HS-27A (cell line): ENCODE measurements at places on chromosomes 3 and 15.

GRCh38 chr3:136196064-136196400, at the start of gene MSL2:
TSS of gene MSL2 (minus strand) at chr3:136196335. CDS start at chr3:136195113, 1,222 bp downstream.
- DNase-seq, result no peak

DNA sequence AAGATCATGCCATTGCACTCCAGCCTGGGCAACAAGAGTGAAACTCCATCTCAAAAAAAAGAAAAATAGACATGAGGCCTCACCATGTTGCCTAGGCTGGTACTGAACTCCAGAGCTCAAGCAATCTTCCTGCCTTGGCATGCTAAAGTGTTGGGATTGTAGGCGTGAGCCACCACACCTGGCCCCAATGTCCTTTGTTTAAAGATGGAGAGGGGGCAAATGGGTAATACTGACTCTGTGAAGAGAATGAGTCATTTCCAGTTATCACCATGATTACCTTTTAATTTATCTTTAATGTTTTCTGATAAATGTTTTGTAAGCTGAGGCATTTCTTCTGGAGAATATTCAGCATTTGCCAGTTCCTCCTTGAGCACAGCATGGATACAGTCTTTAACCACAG, 2.2 kb downstream of the DYNLT2B start:
- no peak for DNase-seq

DNA sequence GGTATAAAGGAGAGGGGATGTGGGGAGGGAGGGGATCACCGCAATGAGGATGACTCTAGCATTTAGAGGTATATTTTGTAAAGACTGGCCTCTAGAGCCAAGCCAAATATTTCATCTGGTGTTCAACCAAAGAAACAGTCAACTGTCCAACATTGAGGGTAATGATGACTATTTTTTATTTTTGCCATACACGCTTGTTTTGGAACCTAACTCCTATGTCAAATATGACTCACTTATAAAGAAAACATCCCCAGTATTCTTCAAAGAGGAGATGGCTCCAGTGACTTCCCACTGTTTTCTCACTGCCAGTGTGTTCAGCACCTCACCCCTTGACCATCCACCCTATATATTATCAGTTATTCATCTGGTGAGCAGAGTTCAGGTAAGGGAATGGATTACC, 77.3 kb downstream of the WNT5A start:
- DNase-seq, result no peak

GRCh38 chr3:58383904-58384303, 49.7 kb downstream of the PDHB start:
- DNase-seq, result peak; percentile 96

DNA sequence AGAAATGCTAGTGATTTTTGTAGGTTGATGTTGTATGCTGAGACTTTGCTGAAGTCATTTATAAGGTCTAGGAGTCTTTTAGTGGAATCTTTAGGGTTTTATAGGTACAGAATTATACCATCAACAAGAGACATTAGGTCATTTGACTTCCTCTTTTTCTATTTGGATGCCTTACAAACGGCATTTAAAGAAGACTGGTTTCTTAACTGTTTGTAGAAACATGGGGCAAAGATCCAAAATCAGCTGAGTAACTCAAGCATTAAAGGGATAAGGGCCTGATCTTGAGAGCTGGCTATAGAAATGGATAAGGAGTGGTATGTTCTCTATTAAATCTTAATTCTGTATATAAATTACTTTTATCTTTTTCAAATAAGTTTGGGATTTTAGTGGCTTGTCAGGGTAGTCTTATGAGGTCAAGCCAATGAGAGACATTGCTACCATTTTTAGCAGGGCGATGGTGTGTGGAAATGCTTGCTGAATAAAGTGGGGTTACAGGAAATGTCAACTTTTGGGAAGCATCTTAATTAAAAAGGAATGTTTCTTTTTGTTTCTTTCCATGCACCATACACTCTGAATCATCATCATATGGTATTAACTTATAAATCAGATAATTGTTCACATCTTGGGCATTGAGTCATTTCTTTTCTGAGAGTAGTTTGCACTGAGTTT, 197.7 kb upstream of the GBE1 start:
- no peak for DNase-seq

GRCh38 chr3:170469151-170470062, 50.7 kb downstream of the CLDN11 start:
- DNase-seq, result no peak

- no peak for DNase-seq
These were observed 7.2 kb downstream of the GLDN start for GRCh38 chr15:51348688-51349087.

- DNase-seq, result no peak
These were observed 609.1 kb upstream of the BCHE start for GRCh38 chr3:166446291-166446690.

- no peak for DNase-seq
These were observed 50.5 kb downstream of the HRH1 start for GRCh38 chr3:11204697-11205348.

GRCh38 chr3:110624576-110624975, 447.0 kb upstream of the NECTIN3 start:
- no peak for DNase-seq

DNA sequence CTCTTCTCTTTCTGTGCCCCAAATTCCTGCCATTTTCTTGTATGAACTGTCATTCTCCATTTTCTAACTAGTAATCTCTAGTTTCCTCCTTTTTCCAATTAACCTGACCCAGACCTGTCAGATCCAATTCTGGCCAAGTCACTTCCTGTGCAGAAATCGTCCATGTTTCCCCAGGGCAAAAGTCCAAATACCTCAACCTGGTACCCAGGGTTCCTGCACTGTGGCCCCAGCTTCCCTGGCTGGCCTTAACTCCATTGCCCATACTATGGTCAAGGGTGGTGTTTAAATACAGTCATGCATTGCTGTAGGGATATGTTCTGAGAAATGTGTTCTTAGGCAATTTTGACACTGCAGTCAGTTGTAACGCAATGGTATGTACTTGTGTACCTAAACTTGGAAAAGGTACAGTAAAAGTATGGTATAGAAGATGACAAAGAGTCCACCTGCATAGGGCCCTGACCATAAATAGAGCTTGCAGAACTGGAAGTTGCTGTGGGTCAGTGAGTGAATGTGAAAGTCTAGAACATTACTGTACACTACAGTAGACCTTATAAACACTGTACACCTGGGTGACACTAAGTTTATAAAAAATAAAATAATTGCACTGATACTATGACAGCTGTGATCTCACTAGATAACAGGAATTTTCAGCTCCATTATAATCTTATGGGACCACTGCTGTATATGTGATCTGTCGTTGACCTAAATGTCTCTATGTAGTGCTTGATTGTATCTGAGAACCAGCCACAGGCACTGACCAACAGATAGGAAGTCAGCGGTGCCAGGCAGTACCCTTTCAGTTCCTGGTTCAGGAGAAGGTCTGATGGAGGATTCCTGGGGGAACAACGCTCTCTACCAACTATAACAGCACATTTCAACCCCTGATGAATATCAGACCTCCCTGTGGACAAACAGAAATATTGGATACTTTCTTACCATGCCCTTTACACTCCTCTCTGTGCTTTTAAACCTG, 336.1 kb upstream of the PROK2 start:
- no peak for DNase-seq

DNA sequence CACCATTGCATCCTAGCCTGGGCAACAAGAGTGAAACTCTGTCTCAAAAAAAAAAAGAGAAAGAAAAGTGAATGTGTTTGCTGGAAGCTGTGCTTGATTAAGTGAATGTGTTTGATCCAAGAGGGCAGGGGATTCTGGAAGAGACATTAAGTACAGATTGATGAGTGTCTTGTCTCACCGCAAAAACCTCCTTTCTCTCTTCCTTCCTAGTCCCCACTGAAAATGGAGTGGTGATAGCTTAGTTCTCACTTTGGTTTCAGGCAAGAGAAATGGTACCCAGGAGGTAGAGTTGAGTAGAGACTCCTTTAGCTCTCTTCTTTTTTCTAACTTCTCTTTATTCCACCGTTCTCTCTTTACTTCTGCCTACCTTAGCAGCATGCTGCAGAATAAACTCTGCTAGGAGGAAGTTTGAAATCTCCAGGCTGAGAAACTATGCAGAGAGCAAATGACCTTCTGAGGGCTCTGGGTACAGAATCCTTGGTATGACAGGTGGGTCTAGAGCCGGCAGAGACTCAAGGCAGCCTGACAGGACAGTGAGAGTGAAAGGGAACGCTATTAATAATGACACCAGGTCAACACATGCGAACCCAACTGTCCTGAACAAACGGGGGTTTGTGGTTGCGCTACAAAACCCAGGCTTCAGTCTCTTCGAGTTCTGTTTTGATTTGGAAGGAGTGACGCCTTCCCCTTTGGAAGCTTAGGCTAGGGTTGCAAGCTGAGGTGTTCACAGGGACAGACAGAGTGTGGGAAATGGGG, 74.9 kb downstream of the SMAD3 start:
- DNase-seq, result no peak

GRCh38 chr3:159974-160373, 36.6 kb upstream of the CHL1 start:
- no peak for DNase-seq

DNA sequence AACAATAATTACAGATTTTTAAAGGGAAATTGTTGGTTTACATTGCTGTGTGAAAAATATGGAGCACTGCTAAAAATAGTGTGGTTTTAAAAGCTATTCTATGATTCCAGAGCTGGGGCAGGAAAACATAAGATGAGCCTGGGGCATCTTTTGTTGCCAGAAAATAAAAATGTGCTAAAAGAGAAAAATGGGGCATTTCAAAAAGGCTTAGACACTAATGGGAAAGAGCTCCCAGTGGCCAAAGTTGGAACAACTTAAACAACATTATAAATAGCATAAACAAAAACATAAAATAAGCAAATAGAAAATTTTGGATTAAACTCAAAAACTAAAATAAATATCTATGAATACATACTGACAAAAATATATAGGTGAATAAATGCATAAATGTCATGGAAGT, 478.9 kb downstream of the NLGN1 start:
- DNase-seq, result no peak

- DNase-seq, result no peak
These were observed 150.9 kb upstream of the MCTP2 start for GRCh38 chr15:94080416-94080815.

DNA sequence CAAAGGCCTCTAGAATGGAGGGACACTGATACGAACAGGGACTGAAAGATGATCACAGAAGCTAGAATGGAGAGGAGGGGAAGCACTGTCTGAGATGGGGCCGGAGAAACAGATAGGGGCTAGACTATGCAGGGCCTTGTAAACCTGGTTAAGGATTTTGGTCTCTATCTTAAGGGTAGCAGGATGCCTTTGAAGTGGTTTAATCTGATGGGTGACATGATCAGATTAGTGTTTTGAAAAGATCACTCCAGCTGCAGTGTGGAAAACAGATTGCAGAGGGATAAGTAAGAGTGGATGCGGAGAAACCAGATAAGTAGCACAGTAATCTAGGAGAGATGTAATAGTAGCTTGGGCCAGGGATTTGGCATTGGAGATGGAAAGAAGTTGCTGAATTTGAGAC, 108.1 kb downstream of the RSRC1 start:
- DNase-seq, result no peak

DNA sequence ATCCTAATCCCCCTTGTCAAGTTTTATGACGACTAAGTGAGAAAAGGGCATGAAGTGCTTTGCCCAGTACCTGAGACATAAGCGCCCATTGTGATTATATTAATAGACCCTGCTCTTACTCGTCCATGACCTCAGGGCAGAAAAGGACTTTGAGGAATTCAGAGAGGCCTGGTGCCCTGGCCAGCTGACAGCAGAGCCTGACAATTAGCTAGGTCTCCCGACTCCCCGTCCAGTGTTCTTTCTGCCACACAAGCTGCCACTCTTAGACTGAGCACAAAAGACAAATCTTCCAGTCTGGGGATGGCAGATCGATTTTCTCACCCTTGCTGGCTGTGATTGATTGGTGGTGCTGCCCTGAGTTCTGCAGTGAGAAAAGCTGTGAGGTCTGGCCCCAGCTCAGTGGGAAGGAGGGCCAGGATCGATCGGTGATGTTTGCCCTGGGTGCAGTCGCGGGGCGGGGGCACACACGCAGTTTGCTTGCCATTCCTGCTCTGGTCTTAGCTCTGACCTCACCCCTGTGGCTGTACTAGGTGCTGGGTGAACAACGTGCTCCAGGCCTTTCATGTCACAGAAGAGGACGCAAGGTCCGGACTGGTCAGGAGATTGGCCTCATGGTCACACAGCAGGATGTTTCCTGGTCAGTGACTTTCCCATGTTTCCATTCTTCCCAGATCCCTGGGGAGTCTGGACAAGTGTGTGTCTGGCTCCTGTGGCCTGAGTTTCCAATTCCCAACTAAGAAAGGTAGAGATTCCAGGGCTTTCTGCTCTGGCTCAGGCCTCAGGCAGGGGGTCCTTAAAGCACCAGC, 67.4 kb upstream of the TLE3 start:
- no peak for DNase-seq

DNA sequence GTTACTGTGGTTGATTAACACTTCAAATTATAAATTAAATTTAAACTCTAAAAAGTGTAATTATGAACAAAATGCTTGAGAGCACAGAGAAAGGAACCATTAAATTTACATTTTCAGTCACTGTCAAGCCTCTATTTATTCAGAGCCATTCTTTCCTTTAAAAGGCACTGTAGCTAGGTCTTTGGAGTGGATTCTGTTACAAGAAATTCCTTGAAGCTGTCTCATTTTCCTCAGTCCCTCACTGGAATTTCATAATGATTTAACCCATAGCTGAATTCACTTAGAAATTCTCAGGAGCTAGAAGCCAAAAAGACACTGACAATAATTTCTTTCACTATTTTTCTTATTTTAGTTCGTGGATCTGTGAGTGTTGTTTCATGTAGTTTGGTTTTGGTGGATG, 81.2 kb upstream of the TCF12 start:
- no peak for DNase-seq

- peak; percentile 86 for DNase-seq
These were observed 148.7 kb downstream of the MEX3B start for GRCh38 chr15:81897057-81897677.

GRCh38 chr3:32612547-32612946, 41.9 kb upstream of the DYNC1LI1 start:
- no peak for DNase-seq

- no peak for DNase-seq
These were observed 1.6 kb upstream of the SUCNR1 start for GRCh38 chr3:151871639-151872468.

- no peak for DNase-seq
These were observed 99.7 kb downstream of the LRIG1 start for GRCh38 chr3:66401157-66401550.

DNA sequence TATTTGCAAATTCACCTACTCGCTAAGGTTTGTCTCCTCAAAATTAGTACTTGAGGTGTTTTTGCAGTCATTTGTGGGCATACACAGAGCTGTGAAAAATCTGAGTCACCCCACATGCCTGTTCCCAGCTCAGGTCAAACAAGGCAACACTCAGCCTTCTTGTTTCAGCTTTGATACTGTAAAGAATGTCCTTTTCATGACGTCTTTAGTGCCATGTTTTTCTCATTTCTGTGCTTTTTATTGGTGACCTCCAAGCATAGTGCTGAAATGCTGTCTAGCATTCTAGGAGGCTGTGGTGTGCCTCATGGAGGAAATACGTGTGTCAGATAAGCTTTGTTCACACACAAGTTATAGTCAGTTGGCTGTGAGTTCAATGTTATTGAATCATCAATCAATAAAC, 8.8 kb downstream of the CAPN3 start:
- no peak for DNase-seq
